ENCODE measurements at places on chromosomes 11 and 22. TPM values are rescaled to one million over a fixed set of nuclear protein-coding genes. Genes with fewer than 3 reads are reported as not detected.

DNA sequence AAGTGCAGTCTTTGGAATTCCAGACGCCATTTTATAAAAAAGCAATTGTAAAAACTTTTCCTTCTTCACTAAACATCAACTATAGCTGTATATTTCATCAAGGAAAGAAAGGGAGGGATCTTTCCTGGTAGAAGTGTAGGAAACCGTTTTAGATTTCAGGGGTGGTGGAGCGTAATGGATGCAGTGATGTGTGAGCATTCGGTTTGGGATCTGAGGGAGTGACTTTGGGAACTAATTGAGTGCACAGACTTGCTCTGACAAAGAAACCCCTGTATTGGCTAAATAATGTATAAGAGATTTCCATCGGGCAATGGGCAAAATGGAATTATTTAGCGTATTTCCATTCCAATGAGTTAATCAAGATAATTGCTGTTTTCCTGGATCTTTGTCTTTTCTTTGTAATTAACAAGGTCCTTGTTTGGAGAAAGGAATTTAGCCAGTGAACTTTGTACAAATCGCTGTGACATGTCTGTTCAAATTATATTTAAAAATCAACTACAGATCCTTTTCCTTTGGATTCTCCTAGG lies 125.0 kb upstream of the NARS2 start:
- no peak for DNase-seq

DNA sequence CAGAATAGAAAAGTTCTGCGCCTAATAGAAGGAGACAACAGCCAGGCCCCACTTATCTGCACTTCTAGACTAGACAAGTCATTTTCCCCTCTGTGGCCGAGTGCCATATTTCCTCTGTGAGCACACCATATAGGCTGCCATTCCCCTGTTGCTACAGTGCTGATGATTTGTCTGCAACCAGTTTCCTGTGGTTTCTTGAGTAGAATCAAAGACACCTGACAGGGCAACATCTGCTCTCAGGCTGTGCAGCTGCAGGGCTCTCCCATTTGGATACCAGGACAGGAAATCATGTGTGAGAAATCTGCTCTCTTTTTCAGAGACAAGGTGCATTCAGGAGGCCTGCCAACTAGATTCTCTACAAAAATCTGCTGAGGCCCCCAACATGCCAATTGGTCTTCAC lies 879.3 kb downstream of the DLG2 start:
- DNase-seq = no peak

- DNase-seq = no peak
Measured at GRCh38 chr11:112134473-112134872, 29.4 kb downstream of the IL18 start.

- no peak for DNase-seq
Measured at GRCh38 chr11:86802146-86802545, 1.8 kb downstream of the PRSS23 start.

DNA sequence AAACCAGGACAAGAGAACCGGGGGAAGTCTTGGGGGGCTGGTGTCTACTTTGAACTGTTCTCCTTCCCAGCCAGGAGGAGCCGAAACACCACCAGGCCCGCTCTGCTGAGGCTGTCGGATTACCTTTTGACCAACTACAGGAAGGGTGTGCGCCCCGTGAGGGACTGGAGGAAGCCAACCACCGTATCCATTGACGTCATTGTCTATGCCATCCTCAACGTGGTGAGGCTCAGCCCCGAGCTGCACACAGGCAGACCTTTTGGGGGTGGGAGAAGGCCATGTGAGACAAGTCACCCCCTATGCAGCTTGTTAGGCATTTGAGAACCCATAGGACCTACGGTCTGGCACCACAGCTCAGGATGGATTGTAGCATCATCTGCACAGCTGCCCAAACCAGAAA lies 2.8 kb downstream of the HTR3A start:
- DNase-seq = no peak

- no peak for DNase-seq
Measured at GRCh38 chr11:65170058-65170534, at the start of gene SPDYC. Gene SPDYC, plus strand, starts transcription at chr11:65170233. Its CDS starts 1,125 bp downstream, at chr11:65171358.

DNA sequence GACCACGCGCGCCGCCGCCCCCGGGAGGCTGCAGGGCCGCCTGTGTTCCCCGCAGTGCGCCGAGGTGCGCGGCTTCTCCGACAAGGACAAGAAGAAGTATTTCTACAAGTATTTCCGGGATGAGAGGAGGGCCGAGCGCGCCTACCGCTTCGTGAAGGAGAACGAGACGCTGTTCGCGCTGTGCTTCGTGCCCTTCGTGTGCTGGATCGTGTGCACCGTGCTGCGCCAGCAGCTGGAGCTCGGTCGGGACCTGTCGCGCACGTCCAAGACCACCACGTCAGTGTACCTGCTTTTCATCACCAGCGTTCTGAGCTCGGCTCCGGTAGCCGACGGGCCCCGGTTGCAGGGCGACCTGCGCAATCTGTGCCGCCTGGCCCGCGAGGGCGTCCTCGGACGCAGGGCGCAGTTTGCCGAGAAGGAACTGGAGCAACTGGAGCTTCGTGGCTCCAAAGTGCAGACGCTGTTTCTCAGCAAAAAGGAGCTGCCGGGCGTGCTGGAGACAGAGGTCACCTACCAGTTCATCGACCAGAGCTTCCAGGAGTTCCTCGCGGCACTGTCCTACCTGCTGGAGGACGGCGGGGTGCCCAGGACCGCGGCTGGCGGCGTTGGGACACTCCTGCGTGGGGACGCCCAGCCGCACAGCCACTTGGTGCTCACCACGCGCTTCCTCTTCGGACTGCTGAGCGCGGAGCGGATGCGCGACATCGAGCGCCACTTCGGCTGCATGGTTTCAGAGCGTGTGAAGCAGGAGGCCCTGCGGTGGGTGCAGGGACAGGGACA lies 2.7 kb downstream of the NLRP6 start:
- DNase-seq = no peak

- DNase-seq = no peak
Measured at GRCh38 chr11:61972672-61973475, 5.4 kb upstream of the FTH1 start.

- no peak for DNase-seq
Measured at GRCh38 chr22:37020192-37020479, 594 bp downstream of the MPST start.

DNA sequence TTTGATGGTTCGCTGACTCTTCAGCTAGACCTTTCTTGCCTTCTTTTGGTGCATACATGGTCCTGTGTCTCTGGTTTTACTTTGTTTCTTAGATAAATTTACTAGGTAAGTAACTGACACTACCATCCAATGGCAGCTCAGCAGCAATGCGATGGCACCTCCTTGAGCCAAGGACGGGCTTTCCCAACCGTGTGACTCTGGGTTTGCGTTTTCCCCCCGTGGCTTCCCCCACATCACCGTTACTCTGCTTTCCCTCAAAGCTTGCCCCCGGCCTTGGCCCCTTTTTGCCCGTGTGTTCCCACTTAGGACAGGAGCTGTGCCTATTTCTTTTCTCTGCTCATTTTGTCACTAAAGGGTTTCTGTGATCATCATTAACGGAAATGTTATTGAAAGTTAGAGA lies 41.5 kb downstream of the TBC1D22A start:
- DNase-seq = no peak

DNA sequence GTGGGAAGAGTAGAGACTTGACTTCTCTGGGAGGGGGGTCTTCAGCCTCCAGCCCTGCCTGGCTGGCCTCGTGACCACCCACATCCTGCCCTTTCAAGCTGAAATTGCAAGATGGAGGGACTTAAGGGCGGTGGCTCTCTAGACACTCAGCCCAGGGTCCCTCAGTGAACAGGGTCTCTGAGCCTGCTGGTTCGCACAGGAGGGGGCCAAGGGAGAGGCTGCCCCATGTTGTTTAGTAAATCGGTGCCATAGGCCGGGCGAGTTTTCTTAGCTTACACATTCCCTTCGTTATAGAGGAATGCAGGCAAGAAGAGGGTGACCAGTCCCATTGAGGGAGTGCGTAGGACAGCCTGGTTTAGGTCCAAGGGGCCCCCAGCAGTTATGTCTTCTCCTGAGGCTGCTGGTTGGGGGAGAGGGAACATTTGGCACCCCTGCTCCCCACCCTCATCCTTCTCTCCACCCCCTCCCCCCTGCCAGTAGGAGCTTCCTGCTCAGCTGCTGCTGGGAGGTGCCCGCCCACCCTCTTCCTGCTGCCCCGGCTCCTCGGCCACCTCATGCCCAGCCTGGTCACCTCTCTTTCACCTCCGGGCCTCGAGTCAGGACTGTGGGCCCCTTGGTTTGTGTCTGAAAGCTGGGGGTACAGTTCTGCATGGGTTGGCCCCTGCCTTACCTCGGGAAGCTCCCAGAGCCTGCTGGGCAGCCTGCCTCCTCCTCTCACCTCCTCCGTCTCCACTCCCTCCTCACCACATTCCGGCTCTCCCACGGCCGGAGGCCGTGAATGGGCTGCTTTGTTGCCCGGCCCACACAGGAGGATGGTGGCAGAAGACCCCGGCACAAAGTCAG lies 3.9 kb downstream of the FRMD8 start:
- DNase-seq = no peak

- DNase-seq = no peak
Measured at GRCh38 chr11:9138612-9139579, 47.5 kb upstream of the SCUBE2 start.

DNA sequence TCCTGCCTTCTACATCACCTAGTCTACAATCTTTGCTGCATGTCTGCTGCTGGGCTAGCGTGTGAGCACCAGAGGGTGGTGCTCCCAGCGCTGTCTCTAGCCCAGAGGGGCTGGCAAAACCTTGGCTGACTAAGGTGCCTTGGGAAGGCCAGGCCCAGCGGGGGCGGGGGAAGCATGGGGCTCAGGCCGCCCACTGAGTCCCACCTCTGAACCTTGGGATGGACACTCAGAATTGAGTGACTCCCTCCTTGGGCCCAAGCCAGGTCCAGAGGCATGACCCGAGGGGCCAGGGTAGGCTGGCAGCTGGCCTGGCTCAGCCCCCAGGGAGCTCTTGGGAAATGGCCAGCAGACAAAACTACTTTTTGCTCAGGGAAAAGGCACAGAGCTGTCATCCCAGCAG lies 7.6 kb upstream of the GAL3ST1 start:
- DNase-seq = no peak

- DNase-seq = no peak
Measured at GRCh38 chr11:113419454-113420003, 31.9 kb downstream of the ANKK1 start.

DNA sequence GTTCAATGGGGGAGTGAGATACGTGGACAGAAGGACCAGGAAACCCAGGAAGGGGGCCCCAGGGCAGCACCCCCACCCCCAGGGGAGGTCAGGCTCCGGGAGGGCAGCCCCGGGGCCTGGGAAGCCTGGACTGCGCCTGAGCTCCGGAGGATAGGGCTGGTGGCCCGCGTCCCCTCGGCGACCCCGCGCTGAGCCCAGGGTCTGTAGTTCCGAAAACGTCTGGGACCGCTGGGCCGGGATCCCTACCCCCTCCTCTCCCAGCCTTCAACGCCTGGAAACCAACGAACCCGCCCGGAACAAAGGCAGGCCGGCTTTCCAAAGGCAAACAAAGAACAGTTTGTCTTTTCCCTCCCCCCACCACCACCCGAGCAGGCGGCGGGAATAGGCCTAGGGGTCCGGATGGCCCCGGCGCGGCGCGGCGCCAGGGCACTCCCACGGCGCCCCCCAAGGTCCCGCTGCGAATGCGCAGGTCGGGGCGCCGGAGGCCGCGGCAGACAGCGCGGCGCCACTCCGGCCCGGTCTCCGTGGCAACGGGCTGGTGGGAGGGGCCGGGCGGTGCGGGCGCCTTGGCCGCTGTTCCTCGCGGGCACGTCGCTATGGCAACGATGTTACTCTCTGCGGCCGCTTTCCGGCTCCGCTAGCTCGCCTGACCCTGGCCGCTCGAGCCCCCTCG lies 58.5 kb downstream of the IGLL1 start:
- peak; percentile 91 for DNase-seq

- no peak for DNase-seq
Measured at GRCh38 chr11:6505577-6506240, 8.6 kb downstream of the DNHD1 start.

- DNase-seq = peak; percentile 58
Measured at GRCh38 chr22:22684580-22685561, 40.5 kb downstream of the GGTLC2 start.

GRCh38 chr11:117817368-117818040 lies 7.0 kb downstream of the FXYD2 start:
- DNase-seq = peak; percentile 88

DNA sequence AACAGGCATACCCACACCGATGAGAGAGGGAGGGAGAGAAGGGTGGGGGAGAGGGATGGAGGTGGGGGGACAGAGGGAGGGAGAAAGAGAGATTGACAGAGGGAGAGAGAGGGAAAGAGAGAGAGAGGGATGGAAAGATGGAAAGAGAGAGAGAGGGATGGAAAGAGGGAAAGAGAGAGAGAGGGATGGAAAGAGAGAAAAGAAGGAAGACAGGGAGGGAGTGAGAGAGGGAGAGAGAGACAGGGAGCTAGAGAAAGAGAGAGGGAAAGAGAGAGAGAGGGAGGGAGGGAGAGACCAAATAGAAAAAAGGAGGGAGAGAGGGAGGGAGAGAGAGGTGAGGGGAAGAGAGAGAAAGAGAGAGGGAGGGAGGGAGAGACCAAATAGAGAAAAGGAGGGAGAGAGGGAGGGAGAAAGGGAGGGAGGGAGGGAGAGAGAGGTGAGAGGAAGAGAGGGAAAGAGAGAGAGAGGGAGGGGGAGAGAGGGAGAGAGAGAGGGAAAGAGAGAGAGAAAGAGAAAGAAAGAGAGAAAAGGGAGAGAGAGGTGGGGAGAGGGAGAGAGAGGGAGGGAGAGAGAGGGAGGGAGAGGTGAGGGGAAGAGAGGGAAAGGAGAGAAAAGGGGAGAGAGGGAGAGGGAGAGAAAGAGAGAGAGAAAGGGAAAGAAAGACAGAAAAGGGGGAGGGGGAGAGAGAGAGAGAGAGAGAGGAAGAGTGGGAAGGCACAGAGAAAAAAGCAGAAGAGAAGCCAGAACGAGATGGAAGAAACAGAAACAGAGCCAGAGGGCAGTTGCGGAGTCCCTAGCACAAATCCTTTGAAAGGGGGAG lies 23.8 kb downstream of the MB start:
- no peak for DNase-seq

GRCh38 chr11:48164836-48165235 lies 51.8 kb upstream of the OR4B1 start:
- no peak for DNase-seq

ALDH3B1 gene
- total RNA-seq = 5.1 TPM

NXPE4 gene
- total RNA-seq = not detected

GTPBP1 gene
- 34.3 TPM for total RNA-seq

NAALAD2 gene
- total RNA-seq = 0.27 TPM

BCO2 gene
- 67.8 TPM for total RNA-seq

B4GALNT4 gene
- total RNA-seq = 0.24 TPM

Data from cardiac septum (tissue), 1 donor.